ENCODE measurements at places on chromosomes 2 and 18. TPM values are rescaled to one million over a fixed set of nuclear protein-coding genes. Genes with fewer than 3 reads are reported as not detected.
A peak's percentile ranks its signal among the peaks of the same experiment; 100 is the strongest.

DNA sequence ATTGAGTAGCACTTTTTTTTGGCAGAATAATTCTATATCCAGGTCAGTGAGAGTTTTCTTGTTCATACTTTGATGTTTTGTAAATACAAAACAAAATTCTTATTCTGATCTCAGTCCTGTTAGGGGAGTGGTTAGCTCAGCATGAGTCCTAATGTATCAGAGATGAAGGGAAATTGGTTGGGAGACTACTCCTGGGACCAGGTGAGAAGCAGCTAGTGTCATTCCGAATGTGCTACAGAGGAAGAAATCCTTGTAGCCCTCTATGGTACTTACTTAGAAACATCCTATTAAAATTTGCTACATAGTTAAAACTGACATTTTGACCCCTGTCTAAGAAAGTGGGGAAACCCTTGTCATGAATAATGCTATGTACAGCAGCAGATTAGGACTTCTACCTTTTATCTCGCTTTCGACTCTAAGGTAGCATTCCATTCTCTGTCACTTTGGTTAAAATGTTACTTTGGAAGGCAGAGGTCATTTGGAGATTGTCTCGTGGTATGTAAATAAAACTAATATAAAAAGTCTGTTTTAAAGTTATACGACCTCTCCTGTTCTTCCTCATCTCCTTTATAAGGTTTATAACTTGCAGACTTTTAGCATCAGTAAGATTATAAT, 65.8 kb downstream of the PARD3B start:
- DNase-seq, result no peak

DNA sequence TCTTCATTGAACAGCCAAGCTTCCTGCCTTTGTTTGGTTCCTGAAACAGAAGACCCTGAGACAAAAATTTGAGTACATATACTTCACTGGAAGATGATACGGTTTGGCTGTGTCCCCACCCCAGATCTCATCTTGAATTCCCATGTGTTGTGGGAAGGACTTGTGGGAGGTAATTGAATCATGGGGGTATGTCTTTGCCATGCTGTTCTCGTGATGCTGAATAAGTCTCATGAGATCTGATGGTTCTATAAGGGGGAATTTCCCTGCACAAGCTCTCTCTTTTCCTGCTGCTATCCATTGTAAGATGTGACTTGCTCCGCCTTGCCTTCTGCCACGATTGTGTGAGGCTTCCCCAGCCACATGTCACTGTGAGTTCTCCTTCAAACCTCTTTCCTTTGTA, 76.5 kb downstream of the BABAM2 start:
- DNase-seq, result no peak

- DNase-seq, result no peak
Observed at GRCh38 chr2:23510471-23510870, 125.5 kb downstream of the KLHL29 start.

DNA sequence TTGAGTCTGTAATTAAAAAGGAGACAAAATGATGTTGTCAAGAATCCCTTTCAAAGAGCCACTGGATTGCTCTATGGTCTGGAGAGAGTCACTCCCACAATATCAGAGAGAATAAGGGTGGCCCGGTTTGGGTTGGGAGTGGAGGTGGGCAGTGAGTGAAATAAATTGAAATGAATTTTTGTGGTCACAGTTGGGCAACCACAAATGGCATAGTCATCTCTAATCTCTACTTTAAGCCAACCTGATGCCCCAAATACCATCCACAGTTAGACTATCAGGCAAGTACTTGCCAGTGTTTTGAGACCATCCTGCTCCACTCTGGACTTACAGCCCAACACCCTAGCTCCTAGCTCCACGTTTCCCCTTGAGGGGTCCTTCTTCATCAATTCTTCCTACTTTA, 559.7 kb downstream of the BCL11A start:
- DNase-seq, result no peak

DNA sequence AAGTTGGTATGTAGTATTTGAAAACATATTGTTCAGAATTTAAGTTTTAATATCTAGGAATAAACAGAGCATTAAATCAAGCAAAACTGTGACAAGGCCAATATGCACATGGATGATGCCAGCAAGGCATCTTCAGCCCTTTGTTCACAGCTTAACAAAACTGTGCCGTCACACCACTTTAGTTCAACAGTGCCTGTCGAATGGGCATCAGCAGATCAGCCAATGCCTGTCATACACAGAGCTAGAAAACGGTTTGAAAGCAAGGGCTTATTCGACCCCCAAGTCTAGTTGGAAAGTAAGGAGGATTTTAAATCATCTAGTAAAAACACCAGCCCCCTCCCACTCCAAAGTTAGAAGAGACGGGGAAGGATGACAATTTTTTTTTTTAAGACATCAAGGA, 16.7 kb downstream of the ZEB2 start:
- DNase-seq, result no peak

GRCh38 chr2:206915121-206915520, 24.2 kb upstream of the CPO start:
- no peak for DNase-seq

- DNase-seq, result no peak
Observed at GRCh38 chr18:44474591-44474990, 206.1 kb upstream of the SETBP1 start.

DNA sequence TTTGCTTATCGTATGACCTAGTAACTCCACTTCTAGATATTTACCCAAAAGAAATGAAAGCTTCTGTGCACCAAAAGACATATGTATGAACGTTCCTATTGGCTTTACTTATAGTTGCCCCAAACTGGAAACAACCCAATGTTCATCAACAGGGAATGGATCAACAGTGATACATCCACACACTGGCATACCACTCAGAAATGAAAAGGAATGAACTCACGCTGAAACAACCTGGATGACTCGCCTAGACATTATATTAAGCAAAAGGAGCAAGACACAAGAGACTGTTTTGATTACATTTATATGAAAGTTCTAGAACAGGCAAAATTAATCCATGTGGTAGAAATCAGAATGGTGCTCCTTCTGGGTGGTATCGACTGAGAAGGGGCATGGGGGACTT, 18.9 kb downstream of the ADRA2B start:
- DNase-seq, result no peak

DNA sequence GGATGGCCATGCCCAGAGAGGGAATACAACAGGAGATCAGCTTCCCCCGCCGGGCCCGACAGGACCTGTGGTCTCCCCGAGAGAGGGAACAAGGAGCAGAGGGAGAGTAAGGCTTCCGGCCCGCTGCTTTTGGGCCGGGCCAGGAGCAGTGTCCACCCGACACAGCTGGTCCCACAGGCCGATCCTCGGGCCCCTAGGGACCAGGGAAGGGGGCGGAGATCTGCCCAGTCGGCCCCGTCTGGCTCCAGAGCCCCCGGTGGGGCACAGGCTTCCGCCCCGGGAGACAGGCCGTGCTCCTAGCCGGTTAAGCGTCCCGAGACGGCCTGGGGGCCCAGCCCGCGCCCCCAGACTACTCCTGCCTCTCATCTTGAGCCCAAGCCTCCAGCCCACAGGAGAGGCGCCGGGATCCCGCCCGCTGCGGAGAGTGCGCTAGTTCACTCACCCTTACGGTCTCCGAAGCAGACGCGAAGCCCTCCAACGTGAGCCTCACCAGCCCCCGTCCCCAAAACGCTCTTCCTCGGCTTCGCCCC, at the start of gene MCFD2:
Gene MCFD2 (minus strand): TSS at position 526 of the 530 bp plus-strand sequence. CDS start 6,635 bp downstream, outside the sequence.
- DNase-seq, result peak; percentile 31

The APLF gene
- 3.9 TPM for polyA plus RNA-seq

The HOXD13 gene
- polyA plus RNA-seq, result 0.17 TPM

The GKN2 gene
- not detected for polyA plus RNA-seq

The NUP35 gene
- polyA plus RNA-seq, result 21.8 TPM

All from renal cortex interstitium (tissue), 15 donors.